ENCODE measurements at places on chromosomes 6 and 20.

GRCh38 chr6:145380186-145380585 lies 355.1 kb downstream of the EPM2A start:
- no peak for DNase-seq

GRCh38 chr6:98335594-98335993 lies 498.8 kb upstream of the POU3F2 start:
- no peak for DNase-seq

DNA sequence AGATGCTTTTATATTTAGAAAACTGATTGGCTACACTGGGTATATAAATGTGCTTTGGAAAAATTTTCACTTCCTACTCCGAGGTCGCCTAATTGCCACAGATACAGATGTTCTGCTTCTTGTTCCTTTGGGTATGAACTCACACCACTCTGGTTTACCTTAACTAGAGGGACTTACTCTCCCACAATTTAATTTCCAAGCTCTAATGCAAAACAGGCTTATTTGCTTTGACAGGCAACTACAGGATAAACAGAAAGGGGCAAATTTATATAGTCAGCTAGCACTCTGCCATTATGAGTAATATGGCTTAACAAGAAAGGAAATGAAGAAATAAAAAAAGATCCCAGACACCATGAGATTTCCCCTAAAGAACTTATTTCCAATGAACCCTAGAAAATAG lies 156.9 kb upstream of the ZFP64 start:
- DNase-seq, result no peak

GRCh38 chr6:149492798-149493343 lies 8.1 kb upstream of the ZC3H12D start:
- no peak for DNase-seq

GRCh38 chr6:15819226-15819625 lies 156.4 kb upstream of the DTNBP1 start:
- no peak for DNase-seq
